H54 (cell line): ENCODE measurements at places on chromosomes 7 and 10.

GRCh38 chr7:28433039-28433438 is 20.7 kb downstream of the CREB5 start:
- DNase-seq, result no peak

GRCh38 chr7:11127988-11128387 is 154.3 kb downstream of the PHF14 start:
- DNase-seq, result no peak

- DNase-seq, result no peak
Measured at GRCh38 chr7:153939654-153940053, 112.5 kb upstream of the DPP6 start.

GRCh38 chr10:60731134-60731885 is 47.0 kb upstream of the CDK1 start:
- no peak for DNase-seq

GRCh38 chr10:17585016-17585415 is 32.2 kb downstream of the HACD1 start:
- no peak for DNase-seq

GRCh38 chr7:99001482-99002147 is 123.3 kb downstream of the TRRAP start:
- no peak for DNase-seq

GRCh38 chr10:63673246-63673645 is 152.0 kb downstream of the REEP3 start:
- no peak for DNase-seq

- peak; percentile 45 for DNase-seq
Measured at GRCh38 chr7:19442016-19442785, 266.6 kb downstream of the POLR1F start.

GRCh38 chr10:89478085-89478738 is 57.2 kb downstream of the SLC16A12 start:
- no peak for DNase-seq

DNA sequence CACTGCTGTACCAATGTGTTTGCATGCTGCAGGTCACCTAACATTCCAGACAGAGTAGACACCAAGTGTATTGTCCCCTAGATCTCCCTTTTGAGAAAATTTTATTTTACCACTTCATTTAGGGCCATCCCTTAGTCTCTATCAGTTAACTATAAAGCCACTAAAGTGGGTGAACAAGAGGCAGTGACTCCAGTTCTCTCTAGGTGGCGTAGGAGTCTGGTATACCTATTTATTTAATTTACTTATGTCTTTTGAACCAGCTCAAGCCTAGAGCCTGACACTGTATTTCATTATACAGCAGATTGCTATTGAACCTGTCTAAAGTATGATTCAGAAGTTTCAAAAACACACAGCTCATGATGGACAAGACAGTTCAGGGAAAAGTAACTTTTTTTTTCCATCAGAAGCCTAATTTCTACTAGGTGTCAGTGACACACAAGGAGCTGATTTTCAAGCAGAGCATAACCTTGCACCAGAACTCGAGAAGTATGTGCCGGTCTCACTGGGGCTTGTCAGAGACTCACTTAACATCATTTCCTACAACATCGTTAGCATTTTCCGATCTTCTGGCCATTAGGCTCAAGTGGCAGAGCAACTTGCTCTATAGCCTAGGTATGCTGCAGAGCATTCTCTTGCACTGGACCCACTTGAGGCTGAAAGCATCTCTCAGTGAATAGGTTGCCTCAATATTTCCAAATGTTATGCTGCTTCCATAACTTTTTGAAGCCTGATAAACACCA is 175.4 kb downstream of the CDC14C start:
- DNase-seq, result no peak

DNA sequence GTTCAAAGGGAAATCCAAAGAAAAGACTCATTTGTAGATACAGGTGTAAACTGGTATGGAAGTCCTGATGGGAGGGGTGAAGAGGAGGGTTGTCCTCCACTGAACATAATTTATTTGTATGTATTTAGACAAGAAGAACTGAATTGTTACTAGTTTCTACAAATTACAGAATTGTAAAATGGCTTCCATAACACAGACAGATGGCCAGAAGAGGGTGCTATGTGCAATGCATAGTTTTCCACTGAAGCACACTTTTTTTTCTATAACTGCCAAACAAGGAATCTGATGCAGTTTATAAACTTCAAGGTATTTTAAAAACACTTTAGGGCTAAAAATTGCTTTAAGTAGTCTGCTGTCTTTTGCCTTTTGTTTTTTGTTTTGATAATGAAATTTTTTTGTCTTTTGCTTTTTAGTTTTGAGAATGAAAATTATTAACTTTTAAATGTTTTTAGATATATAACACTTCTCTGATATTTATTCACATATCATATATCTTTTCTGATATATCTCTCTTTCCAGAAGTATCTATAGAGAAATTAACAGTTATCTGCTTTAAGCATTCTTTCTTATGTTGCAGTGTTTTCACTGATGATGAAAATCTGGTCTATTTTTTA is 58.5 kb downstream of the PHYHIPL start:
- DNase-seq, result no peak

DNA sequence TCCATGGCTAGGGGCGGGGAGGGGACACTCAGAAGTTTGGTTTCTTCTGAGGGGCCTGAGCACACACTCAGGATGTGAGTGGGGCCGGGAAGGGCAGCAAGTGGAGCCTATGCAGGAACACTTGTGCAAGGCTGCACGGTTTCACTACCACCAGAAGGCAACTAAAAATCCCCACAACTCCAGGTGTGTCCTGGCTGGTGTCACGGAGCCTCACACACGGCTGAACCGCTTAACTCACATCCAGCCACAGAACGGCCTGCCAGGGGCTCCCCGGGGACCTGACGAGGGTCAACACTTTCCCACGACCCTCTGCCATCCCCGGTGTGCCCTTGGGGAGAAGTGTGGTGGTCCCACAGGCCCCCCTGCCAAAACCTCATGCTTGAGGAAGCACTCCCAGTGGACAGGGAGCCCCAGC is 173.9 kb downstream of the ELFN1 start:
- no peak for DNase-seq

DNA sequence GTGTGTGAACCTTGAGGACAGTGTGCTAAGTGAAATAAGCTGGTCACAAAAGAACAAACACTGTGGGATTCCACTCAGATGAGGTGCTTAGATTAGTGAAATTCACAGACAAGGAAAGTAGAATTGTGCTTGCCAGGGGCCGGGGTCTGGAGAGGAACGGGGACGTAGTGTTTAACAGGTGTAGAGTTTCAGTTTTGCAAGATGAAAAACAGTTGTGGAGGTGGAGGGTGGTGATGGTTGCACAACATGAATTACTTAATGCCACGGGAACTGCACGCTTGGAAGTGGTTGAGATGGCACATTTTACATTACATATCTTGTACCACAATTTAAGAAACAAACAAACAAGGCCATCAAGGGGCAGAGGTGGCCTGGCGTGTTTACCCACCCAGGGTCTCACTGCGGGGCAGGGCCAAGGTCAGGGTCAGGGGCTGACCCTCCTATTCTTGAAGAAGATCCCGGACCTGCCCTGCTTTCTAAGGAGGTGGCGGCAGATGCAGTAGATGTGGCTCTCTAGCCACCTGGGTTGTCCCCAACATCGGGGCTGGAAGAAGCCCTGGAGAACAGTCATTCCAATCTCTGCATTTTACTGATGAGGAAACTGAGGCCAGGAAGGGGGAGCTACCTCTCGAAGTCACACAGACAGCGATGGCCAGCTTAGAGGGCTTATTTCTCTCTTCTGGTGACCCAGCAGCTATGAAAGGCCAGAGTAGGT is 91.5 kb upstream of the LRRC4 start:
- DNase-seq, result no peak

- peak; percentile 20 for DNase-seq
Measured at GRCh38 chr7:117666031-117666430, 186.2 kb downstream of the CFTR start.

- no peak for DNase-seq
Measured at GRCh38 chr10:61299841-61300240, 153.3 kb downstream of the TMEM26 start.

GRCh38 chr7:155066417-155066950 is 3.6 kb upstream of the HTR5A start:
- peak; percentile 79 for DNase-seq

DNA sequence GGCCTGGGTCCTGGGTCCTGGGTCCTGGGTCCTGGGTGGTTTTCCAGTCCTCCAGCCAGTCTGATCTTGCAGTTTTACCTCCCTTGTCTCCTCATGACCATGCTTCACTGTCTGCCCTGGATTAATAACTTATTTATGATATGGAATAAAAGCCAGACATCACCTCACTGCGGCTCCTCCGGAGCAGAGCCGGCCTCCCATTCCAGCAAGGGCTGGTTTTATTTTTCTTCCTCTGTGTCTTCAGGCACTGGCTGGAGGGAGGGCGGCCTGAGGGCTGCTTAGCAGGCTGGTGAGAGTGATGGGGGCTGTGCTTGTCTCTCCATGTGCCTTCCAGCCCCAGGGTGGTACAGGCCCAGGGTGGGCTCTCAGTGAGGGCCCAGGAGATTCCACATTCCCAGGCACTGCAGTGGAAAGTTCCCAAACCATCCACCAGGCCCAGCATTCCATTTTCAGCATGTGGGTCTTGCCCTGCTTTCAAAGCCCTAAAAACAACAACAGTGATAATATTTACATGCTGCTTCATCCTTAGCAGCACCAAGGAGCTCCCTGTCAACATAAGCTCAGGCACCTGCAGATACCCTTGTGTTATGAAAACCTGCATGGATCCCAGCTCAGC is 12.6 kb downstream of the ADAMTS14 start:
- no peak for DNase-seq

DNA sequence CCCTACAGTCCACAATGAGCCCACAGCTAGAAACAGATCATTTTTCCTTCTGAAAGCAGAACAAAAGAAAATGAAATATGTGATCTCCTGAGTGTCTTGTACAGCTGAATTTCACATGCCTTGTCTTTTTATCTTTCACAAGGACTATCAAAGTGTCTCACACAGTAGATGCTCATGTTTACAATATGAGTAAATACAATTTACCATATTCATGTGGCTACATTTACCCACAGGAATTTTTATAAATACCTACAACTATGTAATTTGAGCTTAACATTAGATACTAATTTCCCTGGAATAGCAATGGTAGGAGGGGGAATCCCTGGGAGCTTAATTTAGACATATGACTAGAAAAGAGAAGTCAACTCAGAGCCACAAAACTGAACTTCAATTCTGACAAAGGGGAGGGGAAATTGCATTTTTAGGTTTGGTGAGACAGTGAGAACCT is 186.2 kb downstream of the MACC1 start:
- DNase-seq, result no peak

DNA sequence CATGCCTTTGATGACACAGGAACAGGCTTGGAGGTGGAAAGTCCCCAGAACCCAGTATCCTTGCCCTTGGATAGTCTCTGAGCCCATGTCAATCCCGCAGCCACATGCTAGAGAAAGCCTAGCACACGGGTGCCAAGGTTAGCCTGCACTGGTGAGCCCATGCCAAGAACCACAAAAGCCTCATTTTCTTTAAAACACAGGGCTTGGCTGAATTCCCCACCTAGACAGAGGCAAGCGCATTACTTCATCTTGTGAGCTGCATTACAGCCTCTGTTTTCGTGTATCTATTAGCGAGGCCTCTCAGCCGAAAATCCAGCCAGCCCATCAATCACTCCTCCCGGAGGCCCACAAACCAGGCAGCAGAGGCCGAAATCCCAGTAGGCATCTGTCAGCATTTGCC is 314.9 kb upstream of the AUTS2 start:
- DNase-seq, result no peak

DNA sequence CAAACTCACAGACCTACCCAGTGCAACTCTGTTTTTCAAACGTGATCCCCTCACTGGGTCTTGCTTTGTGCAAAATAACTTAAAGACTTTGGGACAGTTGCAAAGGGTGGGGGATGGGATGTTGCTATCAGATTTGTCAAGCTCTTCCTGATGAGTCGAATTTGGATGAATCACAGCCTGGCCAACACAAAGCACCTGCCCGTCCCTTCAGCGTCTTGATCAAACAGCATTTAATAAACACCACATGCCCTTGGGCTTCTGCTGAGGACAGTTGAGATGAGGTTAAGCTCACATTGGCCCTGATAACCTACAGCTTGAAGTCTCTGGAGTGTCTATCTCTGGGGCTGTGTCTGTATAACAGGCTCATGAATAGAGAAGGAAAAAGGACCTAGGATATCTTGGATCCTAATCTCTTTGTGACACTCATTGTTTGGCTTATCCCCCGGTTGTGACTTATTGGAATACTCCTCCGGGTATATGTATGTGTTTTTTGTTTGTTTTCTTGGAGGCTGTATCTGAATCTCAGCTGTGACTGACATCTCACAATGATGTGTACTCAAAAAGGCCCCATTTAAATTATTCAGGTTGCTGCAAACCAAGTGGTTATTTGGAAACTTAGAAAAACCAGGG is 132.6 kb upstream of the NAMPT start:
- no peak for DNase-seq

- DNase-seq, result no peak
Measured at GRCh38 chr7:21568762-21569161, 25.9 kb downstream of the DNAH11 start.

- no peak for DNase-seq
Measured at GRCh38 chr7:1355568-1356340, 103.5 kb downstream of the MICALL2 start.

GRCh38 chr7:39507866-39508551 is 58.2 kb upstream of the YAE1 start:
- no peak for DNase-seq

DNA sequence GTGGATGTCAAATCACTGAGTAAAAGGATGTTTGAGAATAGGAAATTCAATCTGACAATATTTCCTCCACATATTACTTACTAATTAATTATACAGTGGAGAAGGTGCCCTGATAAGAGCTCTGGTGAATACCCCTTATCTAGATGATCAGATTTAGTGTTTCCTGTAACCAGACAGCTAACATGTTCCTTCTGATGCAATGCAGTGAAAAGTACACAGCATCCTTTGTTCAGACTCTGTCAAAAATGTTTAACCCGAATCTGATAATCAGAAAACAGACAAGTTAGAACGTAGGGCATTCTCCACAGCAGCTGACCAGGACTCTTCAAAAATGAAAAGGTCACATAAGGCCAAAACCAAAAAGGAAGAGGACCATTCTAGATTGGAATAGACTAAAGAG is 46.2 kb downstream of the WDR11 start:
- no peak for DNase-seq

DNA sequence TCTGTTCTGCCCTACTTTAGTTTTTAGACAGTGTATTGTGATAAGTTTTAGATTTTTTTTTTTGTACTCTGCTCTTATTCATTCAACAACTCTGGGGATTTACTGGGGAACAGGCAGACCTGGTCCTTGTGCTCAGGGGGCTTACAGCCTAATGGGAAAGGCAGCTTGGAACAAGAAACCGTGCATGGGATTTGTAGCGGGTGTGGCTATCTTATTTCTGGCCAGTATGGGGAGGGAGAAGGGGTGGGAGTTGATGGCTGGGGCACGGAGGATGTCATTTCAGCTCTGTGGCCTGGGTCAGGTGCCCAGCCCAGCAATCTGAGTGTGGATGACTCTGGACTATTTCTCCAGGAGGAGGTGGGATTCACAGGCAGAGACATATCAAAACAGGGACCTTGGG is 47.0 kb downstream of the GRK5 start:
- DNase-seq, result no peak

DNA sequence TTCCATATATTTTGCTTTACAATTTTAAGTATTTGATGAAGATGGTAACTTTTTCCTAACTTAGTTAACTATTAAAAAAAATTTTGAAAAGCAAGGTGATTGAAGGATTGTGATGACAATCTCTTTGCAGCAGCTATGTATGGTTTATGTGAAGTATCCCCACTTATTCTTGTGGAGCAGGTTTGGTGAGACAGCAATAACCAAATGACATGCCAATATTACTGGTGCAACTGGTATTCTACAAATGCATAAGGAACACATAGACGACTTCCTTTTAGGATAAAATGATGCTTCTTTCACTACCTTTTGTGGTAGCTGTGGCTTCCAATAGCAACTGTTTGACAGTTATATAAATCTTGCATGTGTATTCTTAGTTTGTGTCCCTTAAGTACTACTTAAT is 465.3 kb downstream of the PLXDC2 start:
- DNase-seq, result no peak
